K562 (cell line): ENCODE measurements at places on chromosomes 4 and X. TPM values are rescaled to one million over a fixed set of nuclear protein-coding genes. Genes with fewer than 3 reads are reported as not detected.

DNA sequence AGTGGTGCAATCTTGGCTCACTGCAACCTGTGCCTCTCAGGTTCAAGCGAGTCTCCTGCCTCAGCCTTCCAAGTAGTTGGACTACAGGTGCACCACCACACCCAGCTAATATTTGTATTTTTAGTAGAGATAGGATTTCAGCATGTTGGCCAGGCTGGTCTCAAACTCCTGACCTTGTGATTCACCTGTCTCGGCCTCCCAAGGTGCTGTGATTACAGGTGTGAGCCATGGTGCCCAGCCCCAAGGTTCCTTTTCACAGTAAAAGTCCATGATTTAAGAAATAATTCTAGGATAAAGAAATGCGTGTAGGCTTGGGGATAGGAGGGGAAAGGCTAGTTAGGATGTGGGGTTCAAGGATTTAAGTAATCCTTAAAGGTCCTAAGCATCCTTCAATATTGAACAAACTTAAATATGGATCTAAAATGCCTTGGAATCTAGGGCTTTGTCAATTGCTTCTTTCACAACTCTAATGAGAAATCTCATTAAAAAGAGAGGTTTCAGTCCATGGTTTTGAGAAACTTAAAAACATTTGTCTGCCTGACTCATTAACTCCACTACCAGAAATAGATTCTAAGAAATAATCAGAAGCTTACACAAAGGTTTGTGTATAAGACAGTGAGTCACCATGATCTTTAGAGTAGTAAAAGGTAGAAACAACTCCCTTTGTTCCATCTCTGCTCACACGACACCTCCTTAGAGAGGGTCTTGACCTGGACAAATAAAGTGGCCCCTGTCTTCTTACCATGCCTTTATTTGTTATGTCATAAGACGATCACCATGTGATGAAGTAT is 203.2 kb downstream of the PTTG2 start:
- DNase-seq: no peak

GRCh38 chrX:67044029-67044653 is 405.3 kb upstream of the EDA2R start:
- DNase-seq: no peak

DNA sequence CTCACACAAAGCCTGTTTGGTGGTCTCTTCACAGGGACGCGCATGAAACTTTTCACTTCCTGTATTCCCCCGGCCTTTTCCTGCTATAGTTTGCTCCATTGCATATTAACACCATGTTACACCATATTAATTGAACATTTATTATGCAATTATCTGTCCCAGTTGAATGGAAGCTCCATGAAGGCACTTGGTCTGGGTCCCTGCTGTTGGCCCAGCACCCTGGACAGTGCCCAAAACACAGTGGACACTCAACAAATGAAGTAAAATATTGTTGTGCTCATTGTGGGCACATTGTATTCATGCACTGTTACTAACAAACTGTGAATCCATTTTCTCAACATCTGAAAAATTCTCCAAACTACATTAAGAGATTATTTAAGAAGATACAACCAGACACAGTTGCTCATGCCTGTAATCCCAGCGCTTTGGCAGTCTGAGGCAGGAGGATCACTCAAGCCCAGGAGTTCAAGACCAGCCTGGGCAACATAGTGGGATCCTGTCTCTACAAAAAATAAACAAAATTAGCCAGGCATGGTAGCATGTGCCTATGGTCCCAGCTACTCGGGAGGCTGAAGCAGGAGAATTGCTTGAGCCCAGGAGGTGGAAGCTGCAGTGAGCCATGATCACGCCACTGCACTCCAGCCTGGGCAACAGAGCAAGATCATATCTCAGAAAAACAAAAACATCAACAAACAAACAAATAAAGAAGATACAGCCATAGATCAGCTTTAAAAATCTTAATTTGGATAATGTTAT is 292.7 kb upstream of the TENM3 start:
- no peak for DNase-seq

PTPN13 gene
- 0.16 and 0.33 TPM in 2 replicates for total RNA-seq
